ENCODE measurements at places on chromosomes 2 and 18. TPM values are rescaled to one million over a fixed set of nuclear protein-coding genes. Genes with fewer than 3 reads are reported as not detected.

GNAL gene
- 5.5 TPM for total RNA-seq

CHRND gene
- total RNA-seq: not detected

CYRIA gene
- total RNA-seq: 1.00 TPM

HOXD13 gene
- total RNA-seq: 0.06 TPM

DSG1 gene
- not detected for total RNA-seq

CXCR4 gene
- 0.22 TPM for total RNA-seq

AQP4 gene
- not detected for total RNA-seq

CTIF gene
- total RNA-seq: 48.2 TPM

FBXO48 gene
- 0.60 TPM for total RNA-seq

AKAIN1 gene
- not detected for total RNA-seq

STPG4 gene
- total RNA-seq: not detected

KIAA2012 gene
- total RNA-seq: 0.03 TPM

ST6GAL2 gene
- not detected for total RNA-seq

UGT1A5 gene
- not detected for total RNA-seq

ZFAND2B gene
- total RNA-seq: 42.7 TPM

APCDD1 gene
- not detected for total RNA-seq

SPHKAP gene
- not detected for total RNA-seq

ALKAL2 gene
- not detected for total RNA-seq

SOX11 gene
- 0.05 TPM for total RNA-seq

KLHL41 gene
- not detected for total RNA-seq

SERPINB4 gene
- 0.26 TPM for total RNA-seq

CHRNA1 gene
- not detected for total RNA-seq

ACMSD gene
- total RNA-seq: not detected

CCDC74B gene
- total RNA-seq: 7.2 TPM

TUBA3E gene
- total RNA-seq: not detected

CCL20 gene
- total RNA-seq: not detected

SLC19A3 gene
- not detected for total RNA-seq

ANO7 gene
- total RNA-seq: 1.7 TPM

CENPA gene
- total RNA-seq: 17.9 TPM

IL1RL1 gene
- not detected for total RNA-seq

HMSD gene
- 0.53 TPM for total RNA-seq

LYG2 gene
- not detected for total RNA-seq

CRYGD gene
- total RNA-seq: not detected

CROCC2 gene
- not detected for total RNA-seq

GALR1 gene
- total RNA-seq: not detected

ANTXR1 gene
- total RNA-seq: 30.8 TPM

LYG1 gene
- 0.37 TPM for total RNA-seq

BCL11A gene
- 0.03 TPM for total RNA-seq

CFAP53 gene
- 0.08 TPM for total RNA-seq

HAAO gene
- total RNA-seq: not detected

KCNIP3 gene
- total RNA-seq: 0.47 TPM

Data from SJSA1 (cell line).